ENCODE measurements at places on chromosomes 7 and 10.
A peak's percentile ranks its signal among the peaks of the same experiment; 100 is the strongest.

DNA sequence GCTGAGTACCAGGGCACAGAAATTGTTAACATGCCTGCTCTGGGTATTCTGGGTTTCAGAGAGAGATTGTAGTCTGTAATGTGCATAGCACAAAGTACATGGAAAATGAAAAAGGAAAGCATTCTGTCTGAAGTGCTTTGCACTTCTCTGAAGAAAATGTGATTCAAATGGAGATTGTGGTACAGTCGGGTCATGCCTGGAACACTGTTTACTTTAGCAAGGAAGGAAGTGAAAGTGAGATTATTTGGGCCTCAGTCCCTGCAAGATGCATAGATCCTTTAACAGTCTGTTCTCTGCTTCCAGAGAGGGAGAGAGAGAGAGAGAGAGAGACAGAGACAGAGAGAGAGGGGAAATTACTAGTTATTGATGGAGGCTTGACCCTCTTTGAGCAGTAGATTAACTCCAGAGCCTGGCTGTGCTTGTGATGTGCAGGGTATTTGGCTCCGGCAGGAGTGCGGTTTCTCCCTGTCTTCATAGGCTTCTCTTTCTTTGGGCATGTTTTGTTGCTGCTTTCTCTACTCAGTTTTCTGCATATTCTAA, 5.4 kb downstream of the VWC2 start:
- DNase-seq, result no peak

GRCh38 chr10:52221923-52222322, 92.2 kb upstream of the DKK1 start:
- DNase-seq, result no peak

DNA sequence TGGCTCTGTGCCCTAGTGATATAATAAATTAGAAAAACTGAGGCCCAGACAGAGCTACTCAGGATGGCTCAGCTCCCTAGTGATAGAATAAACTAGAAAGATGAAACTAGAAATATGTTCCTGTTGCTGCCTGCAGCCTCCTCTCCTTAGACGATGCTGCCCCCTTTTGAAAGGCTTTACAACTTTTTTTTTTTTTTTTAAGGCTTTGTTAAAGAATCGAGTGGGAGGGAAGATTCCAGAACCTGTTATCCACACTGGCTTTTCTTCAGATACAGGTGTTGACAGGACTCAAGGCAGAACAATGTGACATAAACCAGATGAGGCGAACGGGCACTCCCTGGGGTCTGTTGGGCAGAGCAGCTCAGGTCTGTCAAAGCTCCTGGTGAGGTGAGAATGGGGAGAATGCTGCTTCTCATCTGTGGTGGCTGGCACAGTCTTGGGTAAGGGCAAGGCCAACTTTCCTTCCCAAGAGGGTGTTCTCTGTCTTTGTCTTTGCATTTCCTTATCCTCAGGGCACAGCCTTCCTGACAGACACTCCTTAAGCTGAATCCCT, 175.1 kb downstream of the COBL start:
- no peak for DNase-seq

DNA sequence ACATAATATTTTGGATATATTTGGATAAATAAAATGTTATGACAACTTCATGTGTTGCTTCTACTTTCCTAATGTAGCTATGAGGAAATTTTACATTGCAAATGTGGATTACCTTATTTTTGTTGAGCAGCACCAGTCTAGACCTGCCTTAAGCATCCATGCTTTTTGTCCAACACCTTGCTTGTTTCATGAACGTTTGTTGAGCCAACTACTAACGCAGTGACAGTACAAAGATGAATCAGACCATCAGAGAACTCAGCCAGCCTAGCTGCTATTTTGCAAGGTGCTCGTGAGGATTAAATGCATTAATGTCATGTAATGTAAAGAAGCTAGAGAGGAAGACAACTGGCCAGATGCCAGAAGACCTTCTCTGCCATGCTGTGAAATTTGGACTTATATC, 1.1 kb upstream of the ZC3HAV1L start:
- no peak for DNase-seq

GRCh38 chr7:64849924-64850499, 53.1 kb upstream of the ZNF273 start:
- no peak for DNase-seq

DNA sequence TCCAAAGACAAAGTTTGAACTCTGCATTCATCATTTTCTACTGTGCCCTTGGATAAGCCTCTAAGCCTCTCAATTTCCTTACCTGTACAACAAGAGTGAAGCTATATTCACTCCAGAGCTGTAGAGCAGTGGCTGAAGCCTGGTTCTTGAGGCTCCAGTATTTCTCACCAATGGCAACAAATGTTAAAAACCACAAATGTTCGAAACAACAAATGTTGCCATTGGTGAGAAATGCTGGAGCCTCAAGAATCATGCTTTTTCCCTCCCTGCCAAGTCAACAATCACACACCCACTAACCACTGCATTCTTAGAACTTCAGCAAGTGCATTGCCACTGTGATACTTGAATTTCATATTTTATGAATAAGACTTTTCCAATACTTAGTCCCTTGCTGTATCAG, 237.9 kb downstream of the TMEM26 start:
- no peak for DNase-seq

DNA sequence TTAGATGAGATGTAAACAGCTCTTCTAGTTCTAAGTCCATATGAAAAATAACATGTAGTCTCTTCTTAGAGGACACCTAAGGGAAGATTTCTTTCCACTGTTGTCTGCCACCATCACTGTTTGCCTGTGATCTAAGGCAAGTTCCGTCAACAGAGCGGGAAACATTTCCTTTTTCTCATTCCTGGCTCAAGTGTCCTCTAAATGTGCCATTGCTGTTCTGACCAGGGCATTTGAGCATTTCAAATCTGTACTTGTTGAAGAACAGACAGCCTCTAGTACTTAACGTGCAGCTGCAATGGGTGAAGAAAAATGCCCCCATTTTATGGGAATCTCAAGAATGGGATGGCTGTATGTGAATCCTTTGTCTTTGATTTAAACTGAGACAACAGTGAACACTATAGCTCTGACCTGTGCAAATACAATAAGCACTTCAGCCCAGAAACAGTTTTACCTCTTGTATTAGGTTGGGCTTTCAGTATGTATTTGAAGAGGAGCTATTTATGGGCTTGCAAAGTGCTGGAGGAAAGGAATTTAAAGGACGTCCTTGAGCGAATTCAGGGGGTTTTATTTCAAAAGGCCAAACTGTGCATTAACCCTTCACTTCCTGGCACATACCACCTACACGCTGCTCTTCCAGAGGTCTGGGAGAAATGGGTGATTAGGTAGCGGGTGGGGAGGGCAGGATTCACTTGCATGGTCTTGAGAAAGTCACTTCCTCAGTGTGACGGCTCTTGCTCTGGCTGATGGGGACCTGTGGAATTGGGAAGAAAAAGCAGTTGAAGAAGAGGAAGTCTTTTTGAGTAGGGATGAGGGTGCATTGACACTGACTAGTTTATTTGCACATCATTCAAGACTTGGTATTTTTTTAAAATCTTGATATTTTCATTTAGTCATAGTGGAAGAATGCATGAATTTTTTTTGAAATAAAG, 66.1 kb downstream of the THNSL1 start:
- no peak for DNase-seq

DNA sequence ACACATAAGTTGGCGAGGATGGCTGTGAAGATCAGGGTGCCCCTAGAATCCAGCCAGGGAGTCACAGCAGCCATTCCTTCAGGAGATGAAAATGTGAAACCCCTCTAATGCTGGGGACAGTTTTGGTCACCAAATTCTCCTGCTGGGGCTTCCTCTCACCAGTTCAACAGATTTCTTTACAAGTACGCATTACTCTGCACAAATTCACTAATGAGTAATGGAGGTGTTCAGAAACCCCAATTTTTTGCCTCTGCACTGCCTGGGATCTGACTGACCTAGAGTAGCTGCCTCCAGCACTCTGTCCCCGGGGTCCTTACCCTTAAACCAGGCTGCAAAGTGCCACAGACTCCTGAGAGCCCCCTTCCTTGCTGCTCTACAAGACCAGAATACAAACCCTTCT, 16.1 kb downstream of the TRPV5 start:
- no peak for DNase-seq

GRCh38 chr10:116097239-116097784, 175.7 kb downstream of the GFRA1 start:
- no peak for DNase-seq

DNA sequence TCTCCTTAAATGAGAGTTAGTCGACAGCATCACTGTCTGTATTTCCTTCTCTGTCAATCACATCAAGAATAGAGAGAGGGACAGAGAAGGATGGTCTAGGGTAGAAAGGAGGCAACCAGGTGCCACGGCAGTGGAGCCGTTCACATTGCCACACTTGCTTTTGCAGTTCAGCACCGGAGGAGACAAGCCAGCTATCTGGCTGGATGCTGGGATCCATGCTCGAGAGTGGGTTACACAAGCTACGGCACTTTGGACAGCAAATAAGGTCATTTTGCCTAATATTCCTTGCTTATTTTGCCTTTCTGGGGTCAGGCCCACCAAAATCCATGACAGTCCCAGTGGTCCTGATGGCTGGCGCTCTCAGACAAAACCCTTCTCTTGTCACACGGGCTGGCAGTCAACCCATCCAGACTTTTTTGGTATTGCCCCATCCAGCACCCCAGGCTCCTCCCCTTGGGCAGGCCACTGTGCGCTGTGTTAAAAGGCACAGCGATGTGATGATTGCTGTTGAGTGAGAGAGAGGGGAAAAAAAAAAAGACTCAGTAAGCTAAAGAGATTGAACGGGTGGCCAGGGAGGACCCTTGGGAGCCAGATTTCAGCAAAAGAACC, 8.4 kb downstream of the CPA2 start:
- peak; percentile 53 for DNase-seq

DNA sequence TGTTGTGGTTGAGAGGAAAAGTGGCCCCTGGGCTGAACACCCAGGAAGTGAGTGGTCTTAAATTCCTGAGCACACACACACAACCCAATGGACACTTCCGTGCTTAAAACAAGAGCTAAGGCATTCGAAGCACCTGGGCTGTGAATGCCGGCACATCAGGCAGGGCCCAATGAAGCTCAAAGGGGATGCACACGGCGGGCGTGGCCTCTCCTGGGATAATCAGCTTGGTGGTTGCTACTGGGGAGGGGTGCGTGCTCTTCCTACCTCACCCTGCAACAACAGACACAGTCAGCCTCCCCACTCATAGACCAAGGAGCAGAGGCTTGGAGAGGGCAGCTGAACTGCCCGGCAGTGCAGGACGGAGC, 115.0 kb upstream of the TCERG1L start:
- no peak for DNase-seq

DNA sequence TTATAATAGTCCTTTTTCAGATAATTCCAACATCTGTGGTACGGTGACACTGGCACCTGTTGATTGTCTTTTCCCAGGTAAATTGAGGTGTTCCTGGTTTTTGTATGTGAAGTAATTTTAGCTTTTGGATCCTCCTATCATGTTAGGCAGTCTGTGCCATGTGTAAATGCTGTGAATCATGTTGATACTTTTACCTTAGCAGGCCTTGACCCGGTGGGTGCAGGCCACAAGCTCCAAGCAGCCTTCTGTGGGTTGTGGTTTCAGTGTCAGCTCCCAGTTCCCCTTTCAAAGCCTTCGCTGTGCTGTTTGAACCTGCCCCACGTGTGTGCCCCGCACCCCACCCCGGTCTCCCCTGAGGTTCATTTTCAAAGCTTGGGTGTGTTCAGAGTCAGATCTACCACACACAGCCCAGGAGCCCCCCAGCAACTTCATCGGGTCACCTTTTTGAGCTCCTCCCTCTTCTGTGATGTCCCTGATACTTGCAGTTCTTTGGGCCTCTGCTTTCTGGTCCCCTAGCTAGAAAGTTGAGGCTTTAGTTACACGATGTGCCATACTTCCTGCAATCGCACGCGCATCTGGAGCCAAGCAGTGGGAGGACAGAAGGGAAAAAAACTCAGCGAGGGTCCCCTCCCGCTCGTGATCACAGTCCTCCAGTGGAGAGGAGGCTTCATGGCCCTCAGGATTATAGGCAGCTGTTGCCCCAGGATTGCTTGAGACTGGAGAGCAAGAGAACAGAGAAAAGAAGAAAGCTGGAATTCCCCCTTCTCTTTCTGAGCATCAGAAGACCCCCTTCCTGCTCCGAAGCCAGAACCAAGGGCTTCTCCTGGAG, 8.7 kb upstream of the BHLHA15 start:
- no peak for DNase-seq

GRCh38 chr10:61663466-61663865, 737 bp downstream of the CABCOCO1 start:
- no peak for DNase-seq

DNA sequence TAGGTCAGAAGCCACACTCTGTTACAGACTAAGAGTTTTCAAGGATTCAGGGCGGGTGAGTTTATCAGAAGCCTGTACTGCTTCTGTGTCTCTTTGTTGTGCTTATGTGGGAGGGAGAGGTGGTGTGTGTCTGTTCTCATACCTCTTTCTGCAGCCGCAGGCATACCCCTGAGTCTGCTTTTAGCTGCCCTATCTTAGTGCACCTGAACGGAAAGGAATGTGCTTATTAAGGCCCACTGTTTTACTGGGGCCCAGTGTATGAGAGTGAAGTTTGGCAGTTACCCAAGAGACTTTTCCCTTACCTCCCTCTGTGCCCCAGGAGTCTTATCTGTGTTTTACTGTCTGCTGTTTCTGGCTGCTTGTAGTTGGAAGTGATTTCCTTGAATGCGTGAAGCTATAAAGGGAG, 104.3 kb downstream of the TYW1 start:
- peak; percentile 39 for DNase-seq

- no peak for DNase-seq
Measured at GRCh38 chr7:32658467-32658869, 163.2 kb downstream of the AVL9 start.

- no peak for DNase-seq
Measured at GRCh38 chr10:71542478-71542877, 145.8 kb downstream of the CDH23 start.

DNA sequence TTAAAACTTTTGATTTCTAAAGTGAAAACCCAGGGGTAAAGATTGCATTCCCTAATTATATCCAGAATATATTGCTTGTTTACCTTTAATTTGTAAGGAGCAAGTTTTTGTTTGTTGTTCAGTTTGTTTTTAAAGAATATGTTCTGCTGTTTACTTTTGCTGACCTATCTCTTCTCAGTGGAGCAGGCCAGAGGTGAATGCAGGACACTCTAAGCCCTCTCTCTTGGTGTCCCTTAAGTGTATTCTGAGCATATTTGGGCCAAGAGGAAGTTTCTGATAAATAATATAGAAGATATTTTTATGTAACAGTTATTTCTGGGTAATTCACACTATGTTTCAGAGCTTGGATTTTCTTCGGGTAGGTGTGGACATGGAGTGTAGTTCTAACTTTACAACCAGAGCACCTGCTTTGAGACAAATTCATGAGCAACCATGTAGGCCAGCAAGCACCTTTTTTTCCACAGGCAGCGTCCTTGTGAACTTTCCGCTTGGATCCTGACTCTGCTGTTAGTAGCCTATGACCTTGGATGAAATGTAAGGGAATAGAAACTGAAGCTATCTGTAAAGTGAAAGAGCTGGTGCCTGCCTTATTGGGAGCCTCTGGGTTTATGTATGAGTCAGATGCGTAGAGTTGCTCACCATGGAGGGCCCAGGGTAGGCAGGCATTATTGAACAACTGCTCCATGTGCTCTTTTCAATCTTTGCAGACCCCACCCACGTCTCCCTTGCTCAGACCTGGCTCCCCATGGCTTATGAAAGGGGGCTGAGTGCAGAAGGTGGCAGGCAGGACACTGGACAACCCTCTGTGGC, 16.1 kb downstream of the OGDH start:
- DNase-seq, result no peak

Measured in H9 (cell line).